ENCODE measurements at places on chromosomes 11 and 22.

- DNase-seq, result peak; percentile 18
Measured at GRCh38 chr11:84549217-84549616, 1077.9 kb downstream of the DLG2 start.

DNA sequence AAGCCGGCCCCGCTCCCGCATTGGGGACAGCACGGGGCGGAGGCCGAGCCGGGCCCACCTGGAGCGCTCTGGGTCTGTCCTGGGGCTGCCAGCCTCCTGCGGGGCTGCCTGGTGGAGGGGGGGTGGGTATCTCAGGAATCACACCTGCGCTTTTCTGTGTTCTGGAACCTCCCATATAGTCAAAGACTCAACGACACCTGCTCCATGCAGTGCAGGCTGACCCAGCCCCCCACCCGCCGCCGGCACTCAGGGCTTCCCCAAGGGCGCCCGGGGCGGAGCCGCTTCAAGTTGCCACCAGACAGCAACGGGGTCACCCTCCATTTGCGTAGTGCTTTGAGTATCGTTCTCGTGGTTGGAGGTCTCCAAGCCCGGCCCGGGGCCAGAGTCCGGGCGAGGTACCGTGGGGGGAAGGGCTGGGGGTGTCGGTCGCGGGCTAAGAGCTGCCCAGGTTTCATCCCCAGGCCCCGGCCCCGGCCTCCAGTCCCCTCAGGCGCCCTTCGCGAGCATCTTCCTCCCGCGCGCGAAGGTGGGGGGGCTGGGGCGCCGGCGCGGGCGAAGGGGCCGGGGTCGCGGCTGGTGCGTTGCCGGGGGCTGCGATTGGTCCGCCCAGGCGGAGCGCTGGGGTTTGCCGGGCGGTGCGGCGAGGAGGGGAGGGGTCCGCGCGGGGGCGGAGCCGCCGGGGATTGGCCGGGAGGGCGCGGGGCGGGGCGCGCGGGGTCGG is 6.6 kb downstream of the TSPAN4 start:
- no peak for DNase-seq

DNA sequence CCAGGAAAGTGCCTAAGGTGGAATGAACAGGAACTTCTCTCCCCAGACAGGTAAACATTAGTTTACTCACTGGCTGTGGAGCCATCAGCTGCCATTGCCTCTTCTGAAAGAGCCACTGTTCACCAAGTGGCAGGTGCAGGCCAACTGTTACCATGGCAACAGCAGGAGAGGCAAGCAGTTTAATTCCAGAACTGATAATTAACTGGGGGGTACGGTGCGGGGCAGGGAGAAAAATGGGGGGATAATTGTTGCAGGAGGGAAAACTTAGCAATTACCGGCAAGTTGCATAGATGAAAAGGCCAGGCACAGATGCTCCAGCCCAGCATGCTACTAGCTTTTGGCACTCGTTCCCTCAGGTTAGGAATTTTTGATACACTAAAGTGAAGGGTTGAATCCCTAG is 85.1 kb downstream of the TRIM44 start:
- DNase-seq, result no peak

- no peak for DNase-seq
Measured at GRCh38 chr11:4086575-4087353, 7.8 kb upstream of the RRM1 start.
